ENCODE measurements at places on chromosomes 5 and 9.

- no peak for DNase-seq
Observed at GRCh38 chr9:70586476-70586875, 172.0 kb upstream of the KLF9 start.

DNA sequence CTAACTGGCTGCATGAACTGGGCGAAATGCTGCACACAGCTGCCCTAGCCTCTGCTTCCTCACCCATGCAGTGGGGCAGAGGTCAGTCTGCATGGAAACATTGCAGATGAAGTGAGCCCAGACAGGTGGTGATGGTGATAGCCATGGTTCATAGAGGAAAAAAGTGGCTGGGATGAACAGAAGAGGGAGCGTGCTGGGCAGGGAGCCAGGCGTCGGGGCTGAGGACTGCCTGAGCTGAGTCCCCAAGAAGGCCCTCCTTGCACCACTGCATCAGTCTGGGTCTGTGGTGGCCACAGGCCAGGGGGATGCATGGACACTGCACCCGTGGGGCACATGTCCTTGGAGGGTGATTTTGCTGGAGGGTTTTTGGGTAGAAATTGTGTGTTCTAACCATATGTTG, 80.5 kb downstream of the AMBP start:
- DNase-seq = no peak

DNA sequence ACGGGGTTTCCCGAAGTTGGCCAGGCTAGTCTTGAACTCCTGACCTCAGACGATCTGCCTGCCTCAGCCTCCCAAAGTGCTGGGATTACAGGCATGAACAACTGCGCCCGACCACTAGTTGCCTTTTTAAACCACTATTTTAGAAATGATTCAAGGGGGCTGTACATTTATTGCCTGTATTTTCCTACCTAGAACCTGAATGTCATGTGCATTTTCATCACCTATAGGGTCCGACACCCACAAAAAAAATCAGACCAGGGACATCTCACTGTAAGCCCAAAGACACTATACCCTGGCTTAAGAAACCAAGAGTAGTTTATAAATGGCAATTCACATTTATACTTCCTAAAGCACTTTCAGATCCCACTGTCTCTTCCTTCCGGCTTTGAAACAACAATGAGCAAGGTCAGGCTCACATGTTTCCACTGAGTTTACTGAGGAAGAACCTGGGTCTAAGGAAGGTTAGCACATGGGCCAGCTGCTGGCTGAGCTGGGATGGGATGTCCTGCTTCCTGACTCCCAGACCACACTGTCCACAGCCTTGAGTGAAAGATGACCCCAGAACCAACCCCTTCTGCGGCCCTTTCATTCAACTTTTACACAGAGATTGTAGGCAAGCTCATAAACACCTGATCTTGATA, 87.3 kb downstream of the SERINC5 start:
- DNase-seq = no peak

DNA sequence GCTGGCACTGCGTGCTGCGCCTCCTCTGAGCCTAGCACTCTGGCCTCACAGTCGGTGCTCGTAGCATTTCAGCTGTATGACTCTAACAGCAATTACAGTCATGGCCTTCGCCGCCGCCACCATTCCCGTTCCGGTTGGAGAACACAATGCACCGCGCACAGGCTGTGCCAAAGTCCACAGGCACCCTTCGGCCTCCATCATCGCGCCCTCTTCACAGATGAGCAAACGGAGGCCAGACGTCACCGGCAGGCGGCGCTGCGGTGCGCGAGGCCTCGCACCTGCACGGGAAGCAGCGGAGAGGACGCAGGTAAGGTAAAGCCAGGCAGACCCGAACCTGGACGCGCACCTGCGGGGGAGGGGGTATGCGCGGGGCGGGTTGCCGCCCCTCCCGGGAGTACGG, 128.9 kb downstream of the BARX1 start:
- DNase-seq = no peak

DNA sequence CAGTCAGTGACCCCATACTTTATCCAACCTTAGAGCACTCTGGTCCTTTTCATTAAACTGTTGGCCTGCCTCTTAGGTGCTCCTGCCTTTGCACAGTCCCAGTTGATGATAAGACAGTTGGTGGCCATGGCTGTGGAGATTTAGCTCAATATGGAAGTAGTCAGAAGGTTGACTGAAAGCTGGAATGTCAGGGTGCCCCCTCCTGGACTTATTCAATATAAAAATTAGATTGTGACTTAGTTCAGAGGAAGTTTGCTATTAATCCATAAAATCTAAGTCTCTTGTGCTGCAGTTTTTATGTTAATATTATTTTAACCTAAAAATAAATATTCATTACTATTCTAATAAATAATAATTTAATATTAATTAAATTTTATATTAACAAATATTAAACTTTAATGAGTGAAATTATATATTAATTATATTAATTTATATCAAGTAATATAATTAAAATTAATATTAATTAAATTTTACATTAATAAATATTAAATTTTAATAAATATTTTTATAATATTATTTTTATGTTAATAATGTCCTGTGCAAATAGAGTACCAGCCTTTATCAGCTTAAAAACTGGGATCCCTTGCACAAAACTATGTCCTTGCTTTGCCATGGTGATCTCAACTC, 77.7 kb upstream of the ADAMTSL1 start:
- DNase-seq = no peak

DNA sequence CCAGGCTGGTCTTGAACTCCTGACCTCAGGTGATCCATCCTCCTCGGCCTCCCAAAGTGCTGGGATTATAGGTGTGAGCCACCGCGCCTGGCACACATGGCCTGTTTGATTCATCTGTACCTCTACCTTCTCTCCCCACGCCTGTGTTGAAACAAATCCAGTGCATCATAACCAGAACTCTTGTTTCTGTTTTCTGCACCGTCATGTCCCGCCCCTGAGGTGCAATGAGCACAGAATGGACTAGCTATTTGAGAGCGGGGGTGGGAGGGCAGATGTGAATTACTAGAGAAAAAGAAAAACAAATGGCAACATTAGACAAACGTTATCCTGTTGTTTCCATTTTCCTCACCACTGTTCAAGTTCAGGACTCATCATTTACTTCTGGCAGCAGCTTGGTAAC, 10.7 kb upstream of the FAM193B start:
- no peak for DNase-seq

GRCh38 chr5:38823503-38823902, 22.3 kb upstream of the OSMR start:
- DNase-seq = no peak

GRCh38 chr5:120139039-120139438, 325.1 kb upstream of the PRR16 start:
- no peak for DNase-seq

GRCh38 chr5:159207686-159208513, 1.5 kb downstream of the RNF145 start:
- peak; percentile 55 for DNase-seq

DNA sequence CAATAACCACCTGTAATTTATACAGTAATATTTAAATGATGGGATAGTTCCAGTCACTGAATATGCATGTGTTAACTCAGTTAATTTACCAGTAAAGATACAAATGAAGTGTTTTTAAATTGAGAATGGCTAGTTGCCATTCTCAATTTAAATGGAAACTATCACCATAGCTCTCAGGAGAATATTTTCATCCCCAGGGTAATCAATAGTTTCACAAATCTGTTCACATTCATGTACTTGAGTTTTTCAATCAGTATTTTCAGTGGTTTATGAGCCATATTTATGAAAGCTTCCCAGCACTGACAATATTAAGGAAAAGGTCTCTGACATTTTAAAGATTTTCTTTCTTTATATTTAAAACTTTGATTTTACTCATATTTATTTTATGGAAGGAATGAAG, 439.3 kb downstream of the MAT2B start:
- DNase-seq = no peak

DNA sequence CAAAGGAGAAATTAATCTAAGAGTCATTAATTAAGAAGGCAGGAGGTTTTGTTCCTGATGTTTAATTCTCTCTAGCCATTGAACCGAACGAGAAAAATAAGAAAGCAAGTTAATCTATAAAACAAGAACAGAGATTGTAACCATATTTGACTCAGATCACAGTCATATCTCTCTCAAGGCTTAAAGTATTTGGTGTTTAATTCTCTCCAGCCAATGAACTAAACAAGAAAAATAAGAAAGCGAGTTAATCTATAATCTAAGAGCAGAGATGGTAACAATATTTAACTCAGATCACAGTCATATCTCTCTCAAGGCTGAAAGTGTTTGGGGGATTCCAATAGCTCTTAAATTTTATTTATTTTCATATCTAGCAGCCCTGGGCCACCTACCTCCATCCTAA, 74.4 kb upstream of the SHISAL2B start:
- no peak for DNase-seq

DNA sequence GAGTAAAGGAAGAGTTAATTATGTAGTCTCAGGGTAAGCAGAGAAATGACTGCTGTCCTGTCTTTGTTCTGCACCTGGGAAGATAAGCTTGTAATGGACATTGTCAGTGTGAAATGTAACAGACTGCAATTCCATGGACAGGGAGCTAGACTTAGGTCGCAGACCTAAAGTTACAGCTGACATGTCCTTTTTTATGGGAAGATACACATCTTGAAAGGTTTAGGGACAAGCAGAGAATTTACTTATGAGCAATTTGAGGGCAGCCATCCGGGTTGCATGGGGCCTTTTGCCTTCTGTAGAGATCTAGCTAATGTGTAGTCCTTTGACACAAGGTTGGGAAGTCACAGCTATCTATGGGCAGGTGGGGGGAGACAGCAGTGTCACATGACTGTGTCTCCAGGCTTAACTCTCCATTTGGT, 85.7 kb downstream of the SERINC5 start:
- no peak for DNase-seq

DNA sequence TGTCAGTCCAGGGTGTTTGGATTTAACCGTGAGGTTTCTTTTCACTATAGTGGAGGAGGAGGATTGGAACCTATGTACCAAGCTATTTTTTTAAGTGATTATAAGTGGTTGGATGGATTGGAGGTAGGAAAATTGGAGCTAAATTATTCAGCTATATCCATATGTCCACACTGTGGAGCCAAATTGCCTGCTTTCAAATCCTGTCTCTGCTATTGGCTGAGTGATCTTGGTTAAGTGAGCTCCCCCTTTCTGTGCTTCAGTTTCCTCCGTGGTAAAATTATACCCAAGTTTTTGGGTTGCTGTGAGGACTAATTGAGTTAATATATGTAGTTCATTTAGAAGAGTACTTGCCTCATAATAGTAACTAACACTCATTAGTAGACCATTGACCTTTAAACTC, 2.5 kb downstream of the CENPP start:
- no peak for DNase-seq

DNA sequence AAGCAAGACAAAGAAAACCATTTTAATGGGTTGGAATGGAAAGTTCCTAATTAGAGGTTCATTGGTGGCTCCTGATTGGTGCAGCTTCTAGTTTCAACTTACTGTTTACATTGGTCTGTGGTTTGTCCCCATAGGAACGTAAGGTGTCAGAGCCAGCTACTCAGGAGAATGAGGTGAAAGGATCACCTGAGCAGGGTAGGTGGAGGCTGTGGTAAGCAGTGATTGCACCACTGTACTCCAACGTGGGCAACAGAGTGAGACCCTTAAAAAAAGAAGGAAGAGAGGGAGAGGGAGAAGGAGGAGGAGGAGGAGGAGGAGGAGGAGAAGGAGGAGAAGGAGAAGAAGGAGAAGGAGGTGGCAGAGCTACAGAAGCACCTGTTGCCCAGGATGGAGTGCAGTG, 30.4 kb downstream of the KCNIP1 start:
- DNase-seq = no peak

GRCh38 chr5:45796959-45797553, 100.9 kb upstream of the HCN1 start:
- DNase-seq = no peak

DNA sequence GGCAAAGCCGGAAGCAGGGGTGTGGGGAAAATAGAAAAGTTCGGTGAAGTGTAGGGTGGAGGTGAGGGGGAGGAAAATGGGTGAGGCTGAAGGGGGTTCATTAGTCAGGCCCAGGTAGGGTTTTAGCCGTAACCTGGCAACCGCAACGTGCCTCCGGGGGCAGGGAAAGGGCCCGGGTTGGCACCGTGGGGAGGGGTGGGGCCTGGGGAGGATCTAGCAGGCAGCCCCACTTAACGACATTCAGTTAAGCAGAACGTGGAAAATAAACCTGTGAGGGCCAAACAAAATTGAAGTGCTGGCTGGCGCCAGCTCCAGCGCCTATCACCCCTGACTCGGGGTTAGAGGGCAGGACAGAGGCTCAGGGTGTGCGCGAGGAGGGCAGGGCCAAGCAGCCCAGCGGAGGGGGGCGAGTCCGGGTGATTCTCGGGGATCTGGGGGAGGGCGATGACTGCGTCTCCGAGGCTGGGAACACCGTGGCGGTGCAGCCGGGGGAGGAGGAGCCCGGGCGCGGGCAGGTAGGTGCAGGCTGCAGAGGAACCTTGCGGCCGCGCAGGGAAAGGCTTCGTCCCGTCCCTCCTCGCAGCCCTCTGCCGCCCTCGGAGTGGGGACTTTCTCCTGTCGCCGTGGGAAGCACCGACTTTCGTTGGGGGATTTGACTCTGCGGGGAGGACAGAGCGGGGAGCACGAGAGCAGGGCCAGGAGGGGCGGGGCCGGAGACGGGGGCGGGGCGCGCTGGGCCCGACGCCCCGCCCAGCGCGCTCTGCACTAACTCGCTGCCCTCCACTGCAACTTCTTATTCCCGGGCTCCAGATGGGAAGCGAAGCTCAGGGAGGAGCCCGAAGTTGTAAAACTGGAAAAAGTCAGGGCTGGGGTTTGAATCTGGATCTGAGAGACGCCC, 5.1 kb downstream of the RGS14 start:
- peak; percentile 37 for DNase-seq

DNA sequence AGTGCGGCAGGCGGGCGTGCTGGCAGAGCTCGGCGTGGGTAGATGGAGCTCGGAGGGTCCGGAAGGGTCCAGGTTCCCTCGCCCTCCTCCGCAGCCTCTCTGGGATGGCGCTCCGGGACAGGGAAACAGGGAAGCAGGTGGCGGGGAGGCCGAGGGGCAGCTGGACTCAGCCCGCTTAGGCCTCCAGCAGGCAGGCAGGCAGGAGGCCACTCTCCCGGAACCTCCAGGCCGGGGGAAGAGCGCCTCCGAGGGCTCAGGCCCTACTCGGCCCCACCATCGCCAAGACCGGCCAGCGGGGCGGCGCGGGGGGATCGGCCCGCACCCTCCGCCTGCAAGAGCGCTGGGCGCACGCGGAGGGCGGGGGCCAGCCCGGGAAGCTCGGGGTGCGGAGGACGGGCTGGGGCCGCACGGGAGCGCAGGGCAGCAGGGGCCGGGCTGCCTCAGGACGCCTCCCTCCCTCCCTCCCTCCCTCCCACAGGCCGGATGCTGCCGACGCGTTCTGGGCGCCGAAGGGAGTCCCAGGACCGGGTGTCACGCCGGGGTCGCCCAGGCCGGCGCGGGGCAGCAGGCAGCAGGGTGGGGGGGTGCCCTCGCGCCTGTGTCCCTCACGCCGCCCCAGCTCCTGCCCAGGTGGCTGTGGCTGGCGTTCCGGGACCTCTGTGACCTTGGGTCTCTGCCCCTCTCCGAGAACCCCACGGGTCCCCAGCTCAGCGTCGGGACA, 977 bp downstream of the MGAT4B start:
- DNase-seq = no peak

DNA sequence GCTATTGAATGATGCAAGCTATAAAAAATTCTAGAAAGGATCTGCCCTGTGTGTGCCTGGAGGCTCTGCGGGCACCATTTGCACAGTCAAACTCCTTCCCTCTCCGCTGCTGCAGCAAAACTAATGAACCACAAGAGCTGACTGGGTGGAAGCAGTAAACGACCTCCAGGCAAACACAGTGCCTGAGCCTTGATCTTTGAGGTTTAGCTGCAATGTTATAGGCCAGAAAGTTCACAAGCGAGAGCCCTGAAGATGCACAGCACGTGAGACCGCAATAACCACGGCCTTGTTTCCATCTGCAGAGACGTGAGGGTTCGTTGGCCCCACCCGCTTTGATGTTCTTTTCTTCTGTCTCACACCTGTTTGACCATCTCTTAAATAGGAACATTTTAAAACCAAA, 69.2 kb upstream of the S1PR3 start:
- DNase-seq = no peak
